ENCODE measurements at places on chromosomes 12 and 14.

GRCh38 chr12:29160230-29160629 is 11.2 kb downstream of the FAR2 start:
- peak; percentile 14 for DNase-seq

DNA sequence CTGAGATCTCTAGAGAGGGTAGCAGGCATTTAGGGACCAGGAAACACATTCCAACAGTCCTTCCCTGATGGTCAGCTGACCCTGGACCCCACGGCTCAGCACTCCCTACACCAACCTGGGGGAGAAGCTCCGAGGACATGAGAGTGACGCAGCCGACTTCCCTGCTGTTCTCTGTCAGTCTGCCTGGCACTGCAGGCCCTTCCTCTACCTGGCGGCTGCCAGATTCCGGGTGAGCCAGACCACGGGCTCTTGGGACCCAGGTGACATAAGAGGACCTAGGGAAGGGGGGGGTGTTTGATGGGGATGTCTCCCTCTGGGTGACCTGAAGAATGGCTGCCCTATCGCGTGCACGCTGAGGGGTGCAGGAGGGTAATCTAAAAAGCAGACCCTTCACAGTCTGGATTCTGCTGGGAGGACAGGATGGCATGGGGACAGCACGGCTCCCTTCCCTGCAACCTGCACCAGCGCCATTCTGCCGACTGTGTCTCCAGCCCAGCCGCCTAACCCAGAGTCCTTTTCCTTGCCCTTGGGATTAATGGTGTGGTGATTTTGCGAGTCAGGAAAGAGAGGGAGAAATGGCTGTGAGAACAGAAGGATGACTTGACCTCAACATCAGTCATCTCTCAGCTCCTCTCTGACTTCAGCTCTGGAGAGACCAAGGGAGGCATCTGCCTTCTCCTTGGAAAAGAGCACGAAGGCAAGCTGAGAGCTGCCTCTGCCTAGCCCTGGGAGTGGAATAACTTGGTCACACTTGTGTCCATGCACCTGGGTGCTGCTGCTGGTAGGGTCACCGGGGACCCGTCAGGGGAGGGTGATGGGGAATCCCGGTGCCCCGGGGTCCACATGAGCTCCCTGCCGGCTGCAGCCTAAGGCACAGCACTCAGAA is 158.5 kb downstream of the CALM1 start:
- no peak for DNase-seq

GRCh38 chr14:96987086-96987474 is 189.9 kb downstream of the VRK1 start:
- no peak for DNase-seq

DNA sequence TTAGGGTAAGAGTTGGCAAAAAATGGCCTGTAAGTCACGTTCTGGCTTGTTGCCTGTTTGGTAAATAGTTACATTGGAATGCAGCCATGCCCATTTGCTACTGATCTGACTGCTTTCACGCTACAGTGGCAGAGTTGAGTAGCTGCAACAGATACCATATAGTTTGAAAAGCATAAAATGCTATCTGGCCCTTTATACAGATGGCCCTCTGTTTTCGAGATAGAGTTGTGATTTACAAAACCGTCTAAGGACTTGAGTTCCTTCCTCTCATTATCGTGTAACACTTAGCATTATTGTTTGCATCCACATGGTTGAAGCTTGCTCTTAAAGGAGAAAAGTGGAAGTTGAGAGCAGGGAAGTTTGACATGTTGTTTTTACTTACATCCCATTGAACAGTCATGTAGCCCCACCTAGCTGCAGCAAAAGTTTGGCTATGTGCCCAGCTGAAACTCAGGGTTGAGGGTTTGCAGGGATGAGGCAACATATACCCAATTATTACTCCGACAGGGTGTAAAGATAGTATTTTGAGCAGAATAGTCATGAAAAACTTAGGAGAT is 11.3 kb upstream of the SCFD1 start:
- peak; percentile 91 for DNase-seq

GRCh38 chr12:14981049-14981448 is 8.2 kb downstream of the PDE6H start:
- DNase-seq, result peak; percentile 97

DNA sequence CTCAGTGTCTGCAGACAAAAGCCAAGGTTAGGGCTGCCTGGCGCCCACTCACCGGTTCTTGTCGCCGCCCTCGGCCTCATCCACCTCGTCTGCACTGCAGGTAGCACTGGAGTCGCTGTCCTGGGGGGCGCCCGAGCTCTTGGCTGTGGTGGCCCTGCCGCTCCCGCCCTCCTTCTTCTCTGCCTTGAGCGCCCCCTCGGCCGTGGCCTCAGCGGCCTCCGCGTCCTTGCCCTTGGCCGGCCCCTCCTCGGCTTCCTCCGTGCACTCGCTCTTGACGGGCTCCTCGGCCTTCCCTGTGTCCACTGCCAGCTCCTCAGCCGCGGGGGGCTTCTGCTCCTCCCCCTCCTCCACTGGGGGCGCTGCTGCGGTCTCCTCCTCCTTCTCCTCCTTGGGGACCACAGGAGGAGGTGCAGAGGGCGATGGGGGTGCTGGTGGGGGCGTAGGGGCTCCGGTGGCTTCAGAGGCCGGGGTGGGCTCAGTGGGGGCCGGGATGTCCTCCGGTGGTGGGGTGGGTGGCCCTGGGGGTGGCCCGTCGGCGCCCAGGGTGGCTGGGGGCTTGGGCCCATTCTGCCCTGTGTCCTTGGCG is 77.2 kb downstream of the RFLNA start:
- DNase-seq, result no peak

DNA sequence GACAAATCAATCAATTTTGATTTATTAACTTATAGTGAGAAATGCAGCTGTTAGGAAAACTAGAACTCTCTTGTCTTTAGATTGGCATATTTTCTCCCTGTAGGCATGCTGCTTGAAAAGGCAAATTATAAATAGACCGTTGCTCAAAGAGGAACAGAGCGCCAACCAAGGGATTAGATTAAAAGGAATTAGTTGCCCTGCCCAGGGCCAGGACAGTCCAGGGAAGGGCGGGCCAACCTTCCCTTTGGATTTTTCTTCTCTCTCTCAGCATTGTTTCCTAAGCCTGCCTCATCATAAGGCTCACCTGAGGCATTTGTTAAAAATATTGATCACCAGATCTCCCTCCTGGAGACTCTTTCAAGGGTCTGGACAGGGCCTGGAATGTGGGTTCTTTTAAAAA is 8.6 kb downstream of the CIPC start:
- DNase-seq, result no peak

- DNase-seq, result no peak
These were observed 48.5 kb downstream of the FAM222A start for GRCh38 chr12:109762071-109762672.

GRCh38 chr14:104693482-104694431 is 4.3 kb downstream of the INF2 start:
- no peak for DNase-seq

DNA sequence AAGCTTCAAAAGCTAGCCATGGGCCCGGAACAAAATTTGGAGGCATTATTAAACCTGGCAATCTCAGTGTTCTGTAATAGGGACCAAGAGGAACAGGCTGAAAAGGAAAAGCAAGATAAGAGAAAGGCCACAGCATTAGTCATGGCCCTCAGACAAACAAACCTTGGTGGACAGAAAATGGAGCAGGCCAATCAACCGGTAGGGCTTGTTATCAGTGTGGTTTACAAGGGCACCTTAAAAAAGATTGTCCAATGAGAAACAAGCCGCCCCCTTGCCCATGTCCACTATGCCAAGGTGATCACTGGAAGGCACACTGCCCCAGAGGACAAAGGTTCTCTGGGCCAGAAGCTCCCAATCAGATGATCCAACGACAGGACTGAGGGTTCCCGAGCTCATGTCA is 653.9 kb upstream of the TMEM132C start:
- DNase-seq, result no peak

Measured in inflammatory macrophage (primary cell).